CD4-positive, alpha-beta T cell treated with Interleukin-2 at 100 ng/mL for 4 hours (primary cell): ENCODE measurements at places on chromosomes 12 and 14.

- no peak for DNase-seq
Measured at GRCh38 chr14:44783901-44784300, 177.8 kb downstream of the KLHL28 start.

DNA sequence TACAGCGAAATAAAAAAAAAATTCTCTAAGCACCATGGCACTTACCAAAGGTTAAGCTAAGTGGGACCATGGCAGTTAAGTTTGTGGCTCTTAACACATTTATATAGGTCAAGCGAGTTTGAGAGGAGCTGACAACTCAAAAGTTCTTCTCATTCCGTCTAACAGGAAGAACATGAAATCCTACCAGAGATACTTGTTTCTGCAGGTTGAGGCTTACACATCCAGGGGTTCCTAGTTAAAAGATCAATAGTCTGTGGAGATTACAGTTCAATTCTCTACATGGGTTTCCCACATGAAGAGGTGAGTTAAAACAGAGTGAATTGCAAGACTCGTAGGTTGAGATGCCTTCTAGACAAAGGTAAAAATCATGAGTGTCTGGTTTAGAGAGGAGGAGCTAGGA lies 142.6 kb downstream of the EMP1 start:
- DNase-seq = no peak

DNA sequence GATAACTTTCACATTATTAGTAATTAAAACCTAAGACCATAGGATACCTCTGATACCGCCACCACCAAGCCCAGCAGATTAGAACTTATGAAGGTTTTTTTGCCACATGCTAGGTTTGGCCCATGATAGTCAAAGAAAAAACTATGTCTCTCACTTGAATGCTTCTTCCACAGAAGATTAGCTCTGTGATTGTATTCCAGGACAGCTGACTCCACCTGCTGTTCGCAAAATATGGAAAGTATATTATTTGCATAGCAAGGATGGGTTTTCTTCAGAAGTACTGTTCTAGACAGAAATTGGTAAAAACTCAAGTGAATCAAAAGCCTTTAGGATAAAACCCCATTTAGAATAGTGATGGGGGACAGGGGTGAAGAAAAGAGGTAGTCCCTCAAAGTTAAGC lies 42.2 kb downstream of the PPFIBP1 start:
- no peak for DNase-seq

DNA sequence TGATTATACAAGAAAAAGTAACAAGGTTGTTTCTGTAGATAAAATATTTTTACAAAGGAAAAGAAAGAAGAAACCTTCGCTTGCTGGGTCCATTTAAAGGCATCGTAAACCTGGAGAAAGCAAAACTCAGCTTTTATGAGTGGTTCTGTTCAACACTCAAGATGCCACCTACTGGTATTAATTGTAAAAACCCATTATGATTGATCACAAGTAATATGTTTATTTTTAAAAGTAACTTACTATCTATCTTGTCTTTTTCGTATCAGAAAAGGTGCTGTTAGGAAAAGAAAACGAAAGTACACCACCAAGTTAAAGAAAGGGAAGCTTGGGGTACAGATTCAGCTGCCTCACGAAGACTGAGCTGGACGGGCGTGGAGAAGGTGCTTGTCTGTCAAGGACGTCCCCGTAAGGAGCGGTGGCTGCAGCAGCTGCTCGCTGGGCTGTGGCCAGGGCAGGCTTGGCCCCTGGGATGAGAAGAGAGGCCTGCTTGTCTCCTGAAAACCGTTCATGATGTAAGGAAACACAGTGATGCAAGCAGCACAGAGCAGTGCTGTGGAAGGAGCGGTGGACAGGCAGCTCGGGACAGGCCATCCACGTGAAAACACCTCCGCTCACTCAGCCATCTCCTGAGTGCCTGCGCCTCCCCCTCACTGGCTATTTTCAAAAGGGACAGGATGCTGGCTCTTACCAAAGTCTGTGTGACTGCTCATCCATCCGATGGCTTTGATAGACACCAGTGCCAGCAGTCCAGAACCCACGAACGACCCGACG lies 25.0 kb downstream of the SLC15A4 start:
- DNase-seq = no peak

GRCh38 chr12:31533470-31533869 lies 57.5 kb downstream of the DENND5B start:
- DNase-seq = no peak

GRCh38 chr12:4849115-4849541 lies 60.6 kb upstream of the KCNA1 start:
- peak; percentile 36 for DNase-seq

DNA sequence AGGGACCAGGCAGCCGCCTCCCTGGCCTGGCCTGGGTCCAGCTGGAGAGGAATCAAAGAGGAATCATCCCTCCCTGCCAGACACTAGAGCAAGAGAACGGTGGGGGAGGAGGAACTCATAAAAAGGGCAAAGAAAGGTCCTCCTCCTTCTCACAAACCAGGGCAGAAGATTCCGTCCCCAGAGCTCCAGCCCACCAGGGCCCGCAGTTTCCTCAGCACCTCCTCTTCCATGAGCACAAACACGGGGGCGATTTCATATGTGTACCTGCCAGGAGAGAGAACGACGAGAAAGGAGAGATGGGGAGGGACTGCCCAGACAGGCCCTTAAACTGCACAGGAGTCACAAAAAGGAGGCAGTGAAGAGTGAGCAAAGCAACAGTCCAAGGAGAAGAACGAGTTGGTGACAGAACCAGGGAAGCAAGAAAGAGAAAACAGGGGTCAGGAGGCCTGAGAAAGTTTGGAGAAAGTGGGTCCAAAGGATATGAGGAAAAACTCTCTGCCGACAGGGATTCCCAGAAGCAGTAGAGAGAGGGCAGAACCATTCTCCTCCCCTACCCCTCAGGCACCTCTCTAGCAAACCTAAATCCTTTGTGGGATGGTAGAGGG lies 8.7 kb upstream of the ZNF740 start:
- DNase-seq = no peak

- DNase-seq = no peak
Measured at GRCh38 chr12:100796621-100797020, 2.0 kb downstream of the ANO4 start.

DNA sequence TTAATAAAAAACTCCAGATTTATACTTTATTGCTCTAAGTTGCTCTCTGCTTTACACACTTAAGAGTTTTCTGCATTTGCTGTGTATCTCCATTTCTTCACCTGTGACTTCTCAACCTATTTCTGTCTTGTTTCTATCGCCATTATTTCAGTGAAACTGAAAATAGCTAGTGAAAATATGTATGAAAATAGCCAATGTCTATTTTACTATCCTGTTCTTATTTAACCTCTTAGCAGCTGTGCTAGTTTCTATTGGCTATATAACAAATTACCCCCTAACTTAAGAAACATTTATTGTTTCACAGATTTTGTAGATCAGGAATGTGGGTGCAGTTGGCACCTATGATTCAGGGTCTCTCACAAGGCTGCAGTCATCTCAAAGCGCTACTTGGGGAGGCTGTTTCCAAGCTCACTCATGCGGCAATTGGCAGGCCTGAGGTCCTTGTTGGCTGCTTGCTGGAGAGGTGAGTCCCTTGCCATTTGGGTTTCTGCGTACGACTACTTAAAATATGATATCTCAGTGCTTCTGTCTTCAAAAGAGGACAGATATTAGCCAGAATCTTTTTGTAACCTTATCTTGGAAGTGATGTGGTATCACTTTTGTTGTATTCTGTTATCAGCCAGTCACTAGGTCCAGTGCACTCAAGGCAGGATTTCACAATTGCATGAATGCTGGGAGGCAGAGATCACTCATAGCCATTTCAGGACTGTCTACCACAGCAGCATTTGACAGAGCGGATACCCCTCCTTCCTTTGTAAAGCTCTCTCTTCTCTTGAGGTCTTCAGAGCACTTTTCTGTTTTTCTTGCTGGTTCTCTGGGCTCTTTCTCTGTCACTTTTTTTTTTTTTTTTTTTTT lies 7.2 kb downstream of the ERC1 start:
- DNase-seq = no peak

- no peak for DNase-seq
Measured at GRCh38 chr12:94597268-94597667, 53.1 kb downstream of the TMCC3 start.

DNA sequence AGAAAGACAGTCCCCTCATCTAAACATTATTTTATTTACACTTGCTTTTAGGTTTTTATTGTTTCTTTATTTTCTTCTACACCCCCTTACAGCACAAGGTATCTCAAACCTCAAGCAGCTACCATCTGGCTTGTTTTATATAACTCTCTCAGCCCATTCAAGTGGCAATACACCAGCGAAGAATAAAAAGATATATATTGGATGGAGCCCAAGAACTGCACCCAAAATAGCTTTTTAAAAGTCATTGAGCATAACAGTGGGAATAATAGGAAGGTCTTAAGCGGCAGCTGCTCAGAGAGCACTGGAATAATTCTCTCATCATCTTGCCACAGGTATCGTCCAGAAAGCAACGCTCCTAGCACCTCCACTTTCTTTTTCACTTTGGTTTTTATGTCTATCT lies 322.5 kb downstream of the SYT1 start:
- no peak for DNase-seq

- no peak for DNase-seq
Measured at GRCh38 chr14:30966415-30967363, 58.8 kb upstream of the AP4S1 start.

GRCh38 chr12:117483501-117483900 lies 122.1 kb upstream of the NOS1 start:
- DNase-seq = no peak

GRCh38 chr12:62258941-62259630 lies 1.1 kb upstream of the USP15 start:
- DNase-seq = peak; percentile 42

- DNase-seq = no peak
Measured at GRCh38 chr12:34402899-34403705, 380.8 kb downstream of the ALG10 start.

GRCh38 chr14:51860825-51861499 lies 550 bp downstream of the GNG2 start:
- DNase-seq = peak; percentile 71

DNA sequence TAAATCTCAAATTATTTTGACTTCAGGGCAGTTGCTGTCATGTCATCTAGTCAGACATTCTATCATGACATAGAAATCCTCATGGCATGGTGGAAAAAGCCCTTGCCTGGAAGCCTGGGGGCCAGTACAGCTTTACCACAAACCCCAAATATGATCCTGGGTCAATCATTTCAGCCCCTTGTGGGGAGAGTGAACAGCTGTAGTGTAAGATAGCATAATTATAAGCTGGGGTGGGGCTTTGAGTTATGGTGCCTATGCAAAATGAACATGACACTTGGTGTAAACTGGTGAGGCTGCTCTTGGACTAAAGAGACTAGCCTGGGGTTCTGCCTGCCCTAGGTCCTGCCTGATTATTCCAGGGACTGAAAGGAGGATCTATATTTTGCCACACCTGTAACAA lies 207.7 kb upstream of the DDHD1 start:
- no peak for DNase-seq

- no peak for DNase-seq
Measured at GRCh38 chr14:99718031-99718810, 34.1 kb downstream of the CYP46A1 start.

DNA sequence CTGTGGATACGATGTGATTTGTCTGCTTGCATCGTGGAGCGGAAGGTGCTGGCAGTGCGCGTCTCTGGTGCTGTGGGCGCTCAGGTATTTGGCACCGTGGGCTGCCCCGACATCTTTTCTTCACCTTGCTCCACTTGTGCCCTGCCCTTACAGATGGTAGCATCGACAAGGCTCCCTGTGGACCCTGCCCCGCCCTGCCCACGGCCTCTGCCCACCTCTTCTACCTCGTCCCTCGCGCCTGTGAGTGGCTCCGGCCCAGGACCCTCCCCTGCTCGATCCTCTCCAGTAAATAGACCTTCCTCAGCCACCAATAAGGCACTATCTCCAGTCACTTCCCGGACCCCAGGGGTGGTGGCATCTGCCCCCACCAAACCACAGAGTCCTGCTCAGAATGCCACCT lies 36.6 kb downstream of the EP400 start:
- DNase-seq = no peak

DNA sequence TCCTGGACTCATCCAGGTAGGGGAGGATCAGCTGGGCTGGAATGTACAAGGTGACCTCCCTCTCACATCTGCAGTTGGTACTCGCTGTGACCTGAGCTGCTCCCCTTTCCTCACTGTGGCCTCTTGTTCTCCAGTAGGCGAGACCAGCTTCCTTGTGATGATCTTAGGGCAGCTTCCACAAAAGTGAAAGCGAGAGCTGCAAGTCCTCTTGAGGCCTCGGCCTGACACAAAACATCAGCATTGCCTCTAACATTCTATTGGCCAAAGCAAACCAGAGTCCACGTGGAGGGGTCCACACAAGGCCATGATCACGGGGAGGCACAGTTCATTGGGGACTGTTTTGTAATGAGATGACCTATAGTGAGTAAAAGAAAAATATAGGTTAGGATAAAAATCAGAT lies 127.5 kb downstream of the SMOC1 start:
- DNase-seq = no peak

GRCh38 chr12:103529306-103529705 lies 33.5 kb upstream of the C12orf42 start:
- no peak for DNase-seq

DNA sequence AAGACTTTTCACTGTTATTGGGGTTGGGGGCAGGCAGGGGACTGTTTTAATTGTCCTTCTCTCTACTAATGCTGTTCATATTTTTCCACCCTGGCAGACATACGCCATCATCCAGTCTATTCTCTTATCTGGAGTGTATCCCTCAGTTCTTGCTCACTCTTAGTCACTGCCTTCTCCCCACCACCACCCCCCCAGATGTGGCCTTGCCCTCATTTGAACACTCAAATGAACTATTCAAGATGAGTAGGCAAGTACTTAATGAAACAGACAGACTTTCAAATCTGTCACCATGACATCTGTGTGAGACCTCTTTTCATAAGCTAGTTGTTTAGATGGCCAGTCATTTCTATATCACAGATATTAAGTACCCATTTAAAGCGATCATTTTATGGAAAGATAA lies 10.1 kb downstream of the NUDT4 start:
- peak; percentile 17 for DNase-seq

GRCh38 chr12:121392325-121392716 lies 7.6 kb upstream of the RNF34 start:
- no peak for DNase-seq

DNA sequence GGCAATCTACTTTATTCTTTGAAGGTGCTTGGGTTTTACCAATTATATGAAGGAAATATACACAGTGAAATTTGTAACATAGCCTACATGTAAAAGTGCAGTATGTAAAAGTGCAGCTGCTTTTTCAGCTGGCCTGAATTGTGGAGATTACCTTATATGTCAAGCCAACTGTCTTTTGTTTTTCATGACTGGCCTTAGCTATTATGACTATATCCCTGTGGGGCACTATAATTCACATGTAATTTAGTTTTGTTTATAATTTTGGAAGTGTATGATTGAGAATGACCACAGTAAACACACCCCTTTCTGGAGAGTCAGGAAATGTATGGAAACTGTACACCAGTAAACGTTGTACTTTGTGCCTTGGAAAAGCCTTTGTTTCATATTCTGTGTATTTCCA lies 435.0 kb upstream of the STXBP6 start:
- DNase-seq = no peak

DNA sequence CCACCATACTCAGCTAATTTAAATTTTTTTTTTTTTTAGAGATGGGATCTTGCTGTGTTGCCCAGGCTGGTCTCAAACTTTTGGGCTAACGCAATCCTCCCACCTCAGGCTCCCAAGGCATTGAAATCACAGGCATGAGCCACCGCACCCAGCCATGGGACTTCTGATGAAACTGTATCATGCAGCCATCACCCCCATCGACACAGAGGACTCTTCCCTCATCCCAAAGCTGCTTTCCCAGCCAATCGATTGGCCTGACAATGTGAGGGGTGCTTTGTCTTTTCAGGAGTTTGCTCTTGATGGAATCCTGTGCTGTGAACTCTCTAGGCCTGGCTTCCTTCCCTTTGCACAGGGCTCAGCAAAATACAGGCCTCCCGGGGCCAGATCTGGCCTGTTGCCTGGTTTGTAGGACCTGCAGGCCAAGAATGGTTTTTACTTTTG lies 59.6 kb upstream of the NCOR2 start:
- no peak for DNase-seq
